Stimulated activated effector memory CD8-positive, alpha-beta T cell treated with anti-CD3 and anti-CD28 coated beads, Interleukin-12 subunit alpha, Interleukin-12 subunit beta, amount 100 ng/mL, for 72 hours (primary cell): ENCODE measurements at places on chromosomes 2 and 18.

GRCh38 chr18:46019936-46020335 is 52.1 kb downstream of the PSTPIP2 start:
- DNase-seq: no peak

GRCh38 chr18:38663682-38664081 is 1098.1 kb upstream of the CELF4 start:
- DNase-seq: no peak

- no peak for DNase-seq
These were observed 63.6 kb downstream of the ZBTB7C start for GRCh38 chr18:48345596-48345995.

- no peak for DNase-seq
These were observed 86.2 kb downstream of the CRIM1 start for GRCh38 chr2:36441816-36442215.

DNA sequence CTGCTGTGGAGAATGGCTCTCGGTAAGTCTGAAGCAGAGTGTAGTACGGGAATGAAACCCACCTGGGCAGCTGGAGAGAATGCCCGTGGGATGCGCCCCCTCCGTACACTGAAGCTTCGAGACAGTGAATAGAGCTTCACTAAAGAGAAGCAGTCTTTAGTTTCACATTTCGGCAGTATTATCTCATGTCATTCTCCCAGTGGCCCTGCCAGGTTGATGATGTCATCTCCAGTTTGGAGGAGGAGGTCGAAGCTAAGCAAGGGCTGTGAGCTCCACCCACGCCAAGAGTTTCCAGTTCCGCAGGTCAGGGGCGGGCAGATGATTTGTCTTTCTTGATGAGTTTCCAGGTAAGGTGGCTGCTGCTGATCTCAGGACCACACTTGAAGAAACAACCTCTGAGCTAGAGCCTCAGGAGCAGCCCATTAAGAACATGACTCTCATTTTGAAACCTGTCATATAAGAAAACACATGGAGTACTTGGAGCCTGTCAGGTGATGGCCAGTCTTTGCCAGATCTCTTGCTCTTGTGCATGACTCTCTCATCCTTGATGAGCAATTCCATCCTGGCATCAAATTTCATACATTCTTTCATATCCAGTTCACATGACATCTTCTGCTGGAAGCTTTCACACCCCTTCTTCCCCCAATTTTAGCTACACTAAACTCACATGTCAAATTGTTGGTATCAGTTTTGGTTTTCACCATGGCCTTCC is 475.0 kb downstream of the RNF144A start:
- no peak for DNase-seq

DNA sequence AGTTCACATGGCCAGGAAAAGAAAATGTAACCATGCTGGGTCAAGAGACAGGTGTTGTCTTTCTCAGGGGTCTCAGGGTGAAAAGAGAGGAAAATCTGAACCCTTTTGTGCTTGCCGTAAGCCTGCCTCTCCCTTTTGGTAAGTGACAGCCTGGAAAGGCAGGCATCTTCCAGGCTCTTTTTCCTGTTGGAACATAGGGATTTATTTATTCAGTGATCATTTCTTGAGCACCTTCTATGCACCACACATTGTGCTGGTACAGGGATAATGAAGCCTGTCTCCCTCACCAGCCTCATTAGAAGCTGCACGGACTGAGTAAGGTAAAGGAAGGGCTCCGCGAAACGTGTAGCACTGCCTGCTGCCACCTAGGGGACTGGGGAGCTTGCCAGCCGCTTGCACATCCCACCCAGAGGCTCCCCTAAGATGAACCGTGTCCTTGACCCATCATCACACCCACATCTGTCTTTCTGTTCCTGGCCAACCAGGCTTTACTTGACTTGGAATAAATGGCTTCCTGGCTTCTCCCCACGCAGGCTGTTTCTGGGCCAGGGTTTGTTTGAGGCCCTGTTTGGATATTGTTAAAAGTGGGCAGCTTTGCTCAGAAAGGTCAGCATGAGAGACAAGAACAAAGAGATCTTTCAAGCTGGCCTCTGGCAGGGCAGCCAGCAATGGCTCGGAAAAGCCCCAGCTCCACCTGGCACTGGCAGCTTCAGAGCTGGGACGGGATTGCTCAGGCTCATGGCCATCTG is 73.3 kb upstream of the MCFD2 start:
- DNase-seq: no peak

DNA sequence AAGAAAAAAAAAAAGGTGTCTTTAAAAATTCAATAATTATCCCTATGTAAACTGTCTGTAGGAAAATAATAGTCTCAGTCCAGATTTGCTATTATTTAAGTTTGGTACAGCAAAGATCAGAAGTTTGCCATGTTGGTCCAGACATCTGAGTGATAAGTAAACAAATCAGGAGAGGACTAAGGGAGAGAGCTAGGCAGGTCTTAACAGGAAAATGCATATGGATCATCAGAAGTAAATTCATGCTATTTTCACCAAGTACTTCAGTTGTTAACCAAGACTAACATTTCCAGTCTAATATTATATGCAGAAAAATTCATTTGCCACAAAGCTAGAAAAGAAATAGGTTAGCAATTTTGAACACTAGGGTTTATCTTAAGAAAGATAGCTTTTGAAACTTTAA is 95.0 kb upstream of the STK17B start:
- no peak for DNase-seq
